ENCODE measurements at places on chromosomes 7 and 10.

GRCh38 chr10:58511765-58512490 is 744 bp upstream of the BICC1 start:
- no peak for DNase-seq

- no peak for DNase-seq
Observed at GRCh38 chr7:31119249-31119648, 67.1 kb downstream of the ADCYAP1R1 start.

DNA sequence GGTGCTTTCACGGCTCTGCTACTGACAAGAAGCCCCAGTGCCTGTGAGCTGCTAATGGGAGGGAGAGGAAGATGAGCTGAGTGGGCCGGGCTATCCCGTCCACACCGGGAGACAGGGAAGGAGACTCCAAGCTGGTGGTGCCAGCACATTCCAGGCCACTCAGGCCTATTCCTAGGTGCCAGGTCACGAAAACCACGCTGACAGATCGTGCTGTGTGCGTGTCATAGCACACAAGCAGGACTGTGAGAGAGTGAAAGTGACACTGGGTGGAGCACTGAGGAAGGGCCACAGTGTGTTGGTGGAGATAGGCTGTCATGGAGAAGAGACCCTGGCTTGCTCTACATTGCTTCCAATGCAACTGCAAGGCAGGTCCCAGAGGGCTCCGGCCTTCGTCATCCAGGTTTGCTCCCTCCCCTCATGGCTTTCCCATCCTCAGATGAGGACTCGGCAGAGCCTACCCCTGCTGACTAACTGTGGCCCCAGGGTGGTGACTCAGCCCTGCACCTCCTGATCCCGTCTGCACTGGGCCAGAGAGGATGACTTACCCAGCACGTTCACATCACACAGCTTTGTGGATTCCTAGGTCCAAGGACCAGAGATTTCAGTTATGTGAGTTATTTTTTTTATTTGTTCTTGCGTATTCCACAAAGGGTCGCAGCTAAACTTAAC is 167.3 kb downstream of the EGFR start:
- no peak for DNase-seq

GRCh38 chr7:43906331-43907010 is at the start of gene URGCP:
TSS of gene URGCP (minus strand) at chr7:43906596. CDS start at chr7:43906575, 21 bp downstream.
- peak; percentile 16 for DNase-seq

- no peak for DNase-seq
Observed at GRCh38 chr10:33669904-33670303, 335.4 kb upstream of the NRP1 start.

GRCh38 chr10:122421054-122421625 is 33.3 kb upstream of the ARMS2 start:
- DNase-seq: no peak

GRCh38 chr7:69429911-69430383 is 168.3 kb upstream of the AUTS2 start:
- DNase-seq: no peak

DNA sequence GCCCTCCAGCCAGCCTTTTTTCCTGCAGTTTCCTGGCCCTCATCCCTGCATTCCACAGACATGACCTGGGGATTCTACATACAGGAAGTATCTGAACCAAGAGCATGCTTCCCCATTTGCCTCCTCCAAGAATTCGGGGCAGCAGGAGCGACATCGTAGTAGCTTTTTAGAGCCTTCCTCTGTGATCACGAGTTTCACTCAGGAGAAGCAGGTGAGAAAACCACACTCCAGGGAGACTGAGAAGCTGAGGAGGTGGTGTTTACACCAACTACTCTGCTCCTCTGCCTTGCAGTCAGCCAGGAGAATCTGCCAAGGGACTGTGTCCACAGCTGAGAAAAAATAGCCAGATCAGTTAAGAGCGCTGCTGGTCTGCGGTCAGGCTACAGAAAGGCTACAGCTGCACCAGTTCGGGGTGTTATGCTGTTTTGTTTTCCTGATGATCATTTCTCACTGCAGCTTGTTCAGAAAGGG is 54.1 kb downstream of the HSPA12A start:
- DNase-seq: no peak

- DNase-seq: no peak
Observed at GRCh38 chr7:94060752-94061151, 56.6 kb upstream of the BET1 start.

DNA sequence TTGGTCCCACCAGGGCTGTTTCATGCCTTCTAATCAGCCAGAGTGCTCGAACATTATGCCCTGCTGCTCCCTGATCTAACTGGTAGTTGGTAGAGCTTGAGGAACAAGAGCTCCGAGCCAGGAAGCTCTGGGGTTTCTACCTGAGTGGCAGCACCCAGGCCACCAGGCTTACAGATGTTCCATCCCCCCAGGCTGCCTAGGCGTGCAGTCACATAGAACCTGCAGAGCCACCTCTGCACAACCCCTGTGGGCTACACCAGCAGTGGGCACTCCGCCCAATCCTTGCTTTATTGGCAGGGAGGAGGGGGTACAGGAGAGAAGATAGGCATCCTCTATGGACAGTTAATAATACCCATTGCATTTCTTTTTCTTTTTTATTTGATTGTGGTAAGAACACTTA is 21.8 kb downstream of the MAP3K8 start:
- peak; percentile 43 for DNase-seq

- DNase-seq: peak; percentile 74
Observed at GRCh38 chr7:140517546-140518369, 38.5 kb upstream of the MKRN1 start.

DNA sequence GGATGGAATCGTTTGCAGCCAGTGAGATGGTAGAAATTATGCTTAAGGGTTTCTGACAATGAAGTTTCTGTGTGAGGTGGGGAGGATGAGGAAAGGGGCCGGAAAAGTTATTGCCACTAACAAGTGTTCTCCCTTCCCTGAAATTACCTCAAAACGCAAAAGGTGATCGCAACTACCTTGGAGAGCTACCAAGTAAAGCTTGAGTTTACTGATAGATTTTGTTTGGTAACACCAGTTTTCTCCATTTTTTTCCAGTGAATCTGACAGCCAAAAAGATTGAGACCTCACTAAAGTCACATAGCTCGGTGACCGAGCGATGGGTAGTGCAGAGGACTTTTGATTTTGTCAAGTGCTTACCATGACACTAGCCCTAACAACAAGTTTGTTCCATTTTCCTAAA is 1.6 kb downstream of the SUV39H2 start:
- no peak for DNase-seq

- no peak for DNase-seq
Observed at GRCh38 chr7:11161499-11161898, 187.8 kb downstream of the PHF14 start.

DNA sequence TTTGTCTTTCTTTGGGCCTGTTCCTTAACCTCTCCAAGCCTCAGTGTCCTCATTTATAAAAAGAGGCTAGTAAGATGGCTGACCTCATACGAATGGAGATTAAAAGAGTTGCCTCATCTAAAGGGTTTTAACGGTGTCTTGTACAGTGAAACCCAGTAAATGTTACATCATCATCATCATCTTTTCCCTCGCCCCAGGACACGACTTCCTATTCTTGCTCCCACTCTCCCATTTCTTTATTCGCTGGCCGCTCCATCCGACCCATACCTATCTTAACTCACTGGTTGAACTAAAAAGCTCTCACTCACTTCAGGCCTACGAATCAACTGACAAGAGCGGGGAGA is 554 bp downstream of the FRA10AC1 start:
- DNase-seq: peak; percentile 45

DNA sequence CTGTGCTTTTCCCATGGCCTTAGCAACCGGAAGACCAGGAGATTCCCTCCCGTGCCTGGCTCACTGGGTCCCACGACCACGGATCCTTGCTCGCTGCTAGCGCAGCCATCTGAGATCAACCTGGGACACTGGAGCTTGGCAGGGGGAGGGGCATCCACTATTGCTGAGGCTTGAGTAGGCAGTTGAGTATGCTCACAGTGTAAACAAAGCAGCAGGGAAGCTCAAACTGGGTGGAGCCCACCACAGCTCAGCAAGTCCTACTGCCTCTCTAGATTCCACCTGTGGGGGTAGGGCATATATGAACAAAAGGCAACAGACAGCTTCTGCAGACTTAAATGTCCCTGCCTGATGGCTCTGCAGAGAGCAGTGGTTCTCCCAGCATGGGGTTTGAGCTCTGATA is 697.0 kb downstream of the SORCS1 start:
- no peak for DNase-seq

DNA sequence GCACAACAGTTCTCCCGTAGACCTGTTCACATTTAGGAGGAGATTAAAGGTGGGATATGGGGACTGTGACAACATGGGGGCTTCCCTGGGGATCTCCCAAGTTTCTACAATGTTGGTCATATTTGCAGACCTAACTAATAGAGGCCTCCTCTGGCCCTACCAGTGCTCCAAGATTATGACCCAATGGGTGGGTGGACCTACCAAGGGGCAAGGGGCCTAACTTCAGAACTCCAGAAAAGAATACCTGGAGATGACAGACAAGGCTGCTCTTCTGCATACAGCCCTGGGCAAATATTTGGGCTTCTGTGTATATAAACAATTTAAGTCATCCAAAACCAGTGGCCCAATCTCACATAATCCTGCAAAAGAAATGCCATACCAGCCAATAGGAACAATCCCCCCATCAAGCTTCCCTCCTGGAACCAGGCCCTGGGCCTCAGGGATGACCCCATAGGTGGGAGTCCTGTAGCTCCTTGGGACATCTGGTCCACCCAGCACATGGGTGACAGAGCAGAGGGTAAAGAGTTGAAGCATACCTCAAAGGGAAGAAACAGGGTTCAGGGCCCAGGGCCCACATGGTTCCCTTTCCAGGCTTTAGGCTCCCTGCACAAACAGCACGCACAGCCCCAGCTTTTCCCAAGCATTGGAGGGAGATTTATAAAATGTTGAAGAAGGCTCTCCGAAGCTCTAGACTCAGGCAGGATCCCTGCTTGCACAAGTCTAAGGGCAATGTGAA is 86.1 kb upstream of the CHST15 start:
- DNase-seq: no peak

DNA sequence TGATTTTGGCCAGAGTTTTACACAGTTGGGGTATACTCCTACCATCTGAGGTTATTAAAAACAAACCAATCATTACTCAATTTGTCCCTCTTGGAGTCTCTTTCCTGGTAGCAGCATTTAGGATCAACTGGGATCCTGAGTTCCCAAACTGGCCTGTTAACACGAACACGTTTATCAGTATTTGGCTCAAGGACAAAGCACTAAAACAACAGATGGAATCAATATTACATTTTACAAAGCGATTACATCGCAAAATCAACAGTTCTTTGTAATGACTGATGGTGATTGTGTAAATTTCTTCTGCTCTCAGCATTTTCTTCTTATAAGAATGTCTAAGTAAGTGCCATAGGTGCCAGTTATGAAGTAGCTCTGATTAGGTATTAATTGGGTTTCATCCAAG is 582.9 kb upstream of the ANKRD30A start:
- DNase-seq: no peak

GRCh38 chr7:2041496-2042367 is 191.0 kb downstream of the MAD1L1 start:
- no peak for DNase-seq

DNA sequence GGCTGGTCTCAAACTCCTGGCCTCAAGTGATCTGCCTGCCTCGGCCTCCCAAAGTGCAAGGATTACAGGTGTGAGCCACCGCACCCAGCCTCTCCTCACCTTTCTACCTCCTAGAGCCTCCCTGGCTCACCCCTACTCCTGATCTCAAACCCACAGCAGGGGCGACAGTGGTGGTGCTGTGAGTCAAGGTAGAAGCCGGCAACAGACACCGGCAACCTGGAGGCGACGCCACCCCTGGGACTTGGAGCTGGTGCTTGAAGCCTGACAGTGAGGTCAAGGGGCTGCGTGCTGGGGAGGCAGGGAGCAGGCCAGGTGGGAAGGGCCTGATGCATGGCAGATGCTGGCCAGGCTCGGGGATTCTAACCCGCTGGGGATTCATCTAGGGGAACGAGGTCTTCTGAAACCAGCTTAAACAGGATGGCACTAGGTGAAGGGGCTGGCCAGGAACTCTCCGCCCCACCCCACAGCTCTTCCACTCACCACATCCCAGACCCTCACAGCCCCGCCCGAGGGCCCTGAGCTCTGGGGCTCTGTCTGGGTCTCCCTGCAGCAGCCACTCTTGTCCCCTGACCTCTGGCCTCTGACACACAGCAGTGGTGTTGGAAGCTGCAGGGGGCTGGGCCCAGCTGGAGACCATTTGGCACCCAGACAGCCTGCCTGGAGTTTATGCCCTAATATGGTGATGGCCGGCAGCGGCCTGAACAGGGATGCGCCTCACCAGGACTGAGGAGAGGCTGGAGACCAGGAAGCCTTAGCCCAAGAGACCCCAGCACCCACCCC is 16.4 kb downstream of the KCNH2 start:
- no peak for DNase-seq

DNA sequence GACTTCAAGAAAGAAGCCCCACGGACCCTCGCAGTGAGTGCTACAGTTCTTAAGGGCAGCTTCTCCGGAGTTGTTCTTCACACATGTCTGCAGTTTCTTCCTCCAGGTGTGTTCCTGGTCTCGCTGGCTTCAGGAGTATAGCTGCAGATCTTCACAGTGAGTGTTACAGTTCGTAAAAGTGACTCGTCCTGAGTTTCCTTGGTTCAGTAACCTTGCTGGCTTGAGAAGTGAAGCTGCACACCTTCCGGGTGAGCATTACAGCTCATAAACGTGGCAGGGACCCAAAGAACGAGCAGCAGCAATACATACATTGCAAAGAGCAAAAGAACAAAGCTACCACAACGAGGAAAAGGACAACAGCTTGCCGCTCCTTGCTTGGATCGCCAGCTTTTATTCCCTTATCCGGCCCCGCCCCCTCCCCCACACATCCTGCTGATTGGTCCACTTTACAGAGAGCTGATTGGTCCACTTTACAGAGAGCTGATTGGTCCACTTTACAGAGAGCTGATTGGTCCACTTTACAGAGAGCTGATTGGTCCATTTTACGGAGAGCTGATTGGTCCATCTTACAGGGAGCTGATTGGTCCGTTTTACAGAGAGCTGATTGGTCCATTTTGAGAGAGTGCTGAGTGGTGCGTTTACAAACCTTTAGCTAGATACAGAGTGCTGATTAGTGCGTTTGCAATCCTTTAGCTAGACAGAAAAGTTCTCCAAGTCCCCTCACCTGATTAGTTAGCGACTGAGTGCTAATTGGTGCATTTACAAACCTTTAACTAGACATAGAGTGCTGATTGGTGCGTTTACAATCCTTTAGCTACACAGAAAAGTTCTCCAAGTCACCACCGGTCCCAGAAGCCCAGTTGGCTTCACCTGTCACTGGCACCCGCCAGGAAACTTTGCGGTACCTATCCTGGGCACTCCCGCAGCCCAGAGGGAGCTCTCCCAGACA is 165.3 kb downstream of the AGMO start:
- DNase-seq: no peak

Data from HL-60 (cell line).